ENCODE measurements at places on chromosomes 7 and 10. TPM values are rescaled to one million over a fixed set of nuclear protein-coding genes. Genes with fewer than 3 reads are reported as not detected.

GRCh38 chr10:6657196-6657595 is 77.1 kb upstream of the PRKCQ start:
- DNase-seq: no peak

RGR gene
- not detected for total RNA-seq

DNA sequence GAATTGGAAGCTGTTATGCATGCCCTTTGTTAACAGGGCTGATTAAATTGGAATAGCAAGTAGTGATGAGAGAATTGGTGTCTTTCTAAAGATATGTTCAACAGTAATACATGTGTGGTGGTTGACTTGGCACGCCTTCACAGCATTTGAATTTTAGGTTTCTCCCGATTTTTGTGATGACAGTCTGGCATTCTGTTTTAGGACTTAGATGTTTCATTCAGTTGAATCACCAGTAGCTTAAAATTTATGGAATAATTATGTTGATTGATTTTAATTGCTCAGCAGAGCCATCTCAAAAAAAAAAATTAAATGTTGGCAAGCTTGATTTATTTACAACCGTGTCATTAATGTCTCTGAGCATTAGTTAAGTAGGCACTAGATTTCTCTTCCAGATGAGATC is 219.7 kb downstream of the CSTF2T start:
- DNase-seq: no peak

- peak; percentile 46 for DNase-seq
Observed at GRCh38 chr10:51937308-51938140, 238.1 kb upstream of the CSTF2T start.

GRCh38 chr7:101172854-101173751 is 7.0 kb downstream of the NAT16 start:
- peak; percentile 81 for DNase-seq

GRCh38 chr10:132724446-132724845 is 61.5 kb downstream of the NKX6-2 start:
- peak; percentile 95 for DNase-seq

DNA sequence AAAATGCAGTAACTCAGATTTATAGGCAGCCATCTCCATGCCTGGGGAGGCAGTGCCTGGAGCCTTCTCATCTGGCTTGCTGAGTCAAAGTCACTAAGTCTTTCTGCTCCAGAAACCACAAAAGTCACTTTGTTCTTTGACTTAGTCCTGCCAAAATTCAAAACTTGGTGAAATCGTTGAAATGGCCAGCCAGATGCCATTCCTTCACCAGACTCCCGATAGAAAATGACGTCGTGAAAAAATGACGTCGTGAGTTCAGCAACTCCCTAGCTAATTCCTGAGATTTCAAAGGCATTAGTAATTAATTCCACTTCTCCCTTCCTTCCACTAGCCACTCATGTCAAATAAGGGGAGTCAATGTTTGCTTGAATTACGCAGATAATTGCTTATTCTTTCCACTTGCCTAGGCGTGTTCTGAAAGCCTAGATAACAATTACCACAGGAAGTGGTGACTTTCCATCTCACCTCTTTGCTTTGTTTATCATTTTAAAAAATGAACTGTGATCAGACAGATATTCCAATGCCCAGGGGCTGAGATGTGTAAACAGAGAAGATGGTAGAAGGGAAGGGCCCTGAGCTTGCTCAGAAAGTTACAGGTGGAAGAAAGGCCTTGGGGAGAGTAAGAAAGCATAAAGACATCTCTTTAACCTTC is 48.5 kb upstream of the OSBPL3 start:
- peak; percentile 90 for DNase-seq

GRCh38 chr7:26686448-26686981 is 177.9 kb downstream of the SKAP2 start:
- peak; percentile 61 for DNase-seq

- peak; percentile 49 for DNase-seq
Observed at GRCh38 chr10:98340261-98340939, 72.4 kb upstream of the LOXL4 start.

GRCh38 chr7:18671176-18671575 is 175.6 kb downstream of the HDAC9 start:
- no peak for DNase-seq

ATOH7 gene
- total RNA-seq: 0.11 TPM

- peak; percentile 10 for DNase-seq
Observed at GRCh38 chr7:138603549-138604318, 97.4 kb downstream of the SVOPL start.

- peak; percentile 98 for DNase-seq
Observed at GRCh38 chr7:55546814-55547213, 25.5 kb downstream of the VOPP1 start.

DNA sequence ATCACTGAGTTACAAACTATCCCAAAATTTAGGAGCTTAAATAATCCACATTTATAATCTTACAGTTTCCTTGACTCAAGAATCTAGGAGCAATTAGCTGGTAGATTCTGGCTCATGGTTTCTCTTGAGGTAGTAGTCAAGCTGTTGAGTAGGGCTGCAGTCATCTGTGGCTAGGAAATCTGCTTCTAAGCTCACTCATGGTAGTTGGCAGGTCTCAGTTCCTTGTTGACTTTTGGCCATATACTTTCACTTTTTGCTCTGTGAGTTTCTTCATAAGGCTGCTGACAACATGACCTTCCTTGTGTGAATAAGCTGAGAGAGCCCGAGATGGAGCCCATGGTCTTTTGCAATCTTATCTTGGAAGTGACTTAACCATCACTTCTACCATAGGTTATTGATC is 10.8 kb upstream of the ETV1 start:
- no peak for DNase-seq

- peak; percentile 91 for DNase-seq
Observed at GRCh38 chr7:101717628-101718357, 88.7 kb upstream of the MYL10 start.

GRCh38 chr7:137934941-137935883 is 66.7 kb downstream of the CREB3L2 start:
- DNase-seq: no peak

- DNase-seq: no peak
Observed at GRCh38 chr7:36037121-36037662, 115.9 kb upstream of the EEPD1 start.

- peak; percentile 80 for DNase-seq
Observed at GRCh38 chr7:25835197-25835596, 316.8 kb upstream of the NFE2L3 start.

TMEM176B gene
- total RNA-seq: not detected

DNA sequence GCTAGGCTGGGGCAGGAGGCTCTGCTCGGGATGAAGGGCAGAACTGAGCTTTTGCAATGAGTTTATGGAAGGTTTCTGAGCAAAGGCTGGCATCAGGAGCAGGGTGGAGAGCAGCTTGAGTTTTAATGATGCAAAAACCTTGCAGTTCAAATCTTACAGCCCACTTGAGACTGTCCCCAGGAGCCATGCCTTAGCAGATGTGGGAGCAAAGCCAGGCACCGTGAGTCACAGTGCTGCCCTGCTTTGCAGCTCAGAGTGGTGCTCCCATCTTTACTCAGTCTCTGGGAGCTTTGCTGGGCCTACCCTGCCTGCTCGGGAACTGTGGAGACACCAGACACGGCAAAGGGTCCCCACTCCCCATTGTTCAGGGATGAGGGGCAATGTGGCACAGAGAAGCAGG is 122.4 kb upstream of the NPS start:
- no peak for DNase-seq

SPDYE2 gene
- not detected for total RNA-seq

CRPPA gene
- total RNA-seq: 4.5 TPM

GRCh38 chr7:97020601-97020995 is 4.0 kb downstream of the DLX5 start:
- no peak for DNase-seq

DNA sequence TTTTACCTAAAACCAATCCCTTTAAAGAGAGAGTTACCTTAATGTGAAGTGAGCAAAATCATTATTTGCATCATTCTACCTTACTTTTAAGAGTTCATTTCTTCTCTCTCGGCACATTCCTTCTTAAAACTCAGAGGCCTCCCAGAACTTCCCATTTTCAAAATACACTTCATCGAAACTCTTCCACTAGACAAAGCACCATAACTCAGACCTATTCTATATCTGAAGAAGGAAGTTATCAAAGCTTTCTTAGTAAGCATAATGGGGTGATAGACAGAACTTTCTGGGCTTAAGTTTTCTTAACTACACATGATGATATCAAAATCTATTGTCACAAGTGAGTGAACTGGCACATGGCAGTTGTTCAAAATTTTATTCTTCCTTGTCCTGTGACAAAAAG is 24.6 kb upstream of the GNAT3 start:
- no peak for DNase-seq

GRCh38 chr7:159007996-159008389 is 136.7 kb downstream of the VIPR2 start:
- peak; percentile 82 for DNase-seq

RBP4 gene
- total RNA-seq: 0.17 TPM

DNA sequence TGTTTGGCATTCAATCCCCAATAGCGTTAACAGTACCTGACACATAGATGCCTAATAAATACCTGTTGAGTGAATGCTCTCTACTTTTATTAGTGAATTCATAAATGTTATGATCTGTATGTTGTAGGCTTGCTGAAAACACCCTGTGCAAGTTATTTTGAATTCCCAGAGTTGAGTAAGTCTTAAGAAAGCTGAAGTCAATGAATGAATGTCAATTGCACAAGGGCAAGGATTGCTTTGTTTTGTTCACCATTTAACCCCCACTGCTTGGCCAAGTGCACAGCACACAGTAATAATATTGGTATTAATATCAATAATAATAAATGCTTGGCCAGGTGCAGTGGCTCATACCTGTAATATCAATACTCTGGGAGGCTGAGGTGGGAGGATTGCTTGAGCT is 10.2 kb downstream of the CPA1 start:
- DNase-seq: no peak

- DNase-seq: no peak
Observed at GRCh38 chr7:122413339-122413738, 108.8 kb upstream of the FEZF1 start.

- no peak for DNase-seq
Observed at GRCh38 chr10:51082857-51083256, 8.6 kb downstream of the PRKG1 start.

CYP3A5 gene
- not detected for total RNA-seq

- no peak for DNase-seq
Observed at GRCh38 chr7:64890761-64891362, 12.2 kb upstream of the ZNF273 start.

DNA sequence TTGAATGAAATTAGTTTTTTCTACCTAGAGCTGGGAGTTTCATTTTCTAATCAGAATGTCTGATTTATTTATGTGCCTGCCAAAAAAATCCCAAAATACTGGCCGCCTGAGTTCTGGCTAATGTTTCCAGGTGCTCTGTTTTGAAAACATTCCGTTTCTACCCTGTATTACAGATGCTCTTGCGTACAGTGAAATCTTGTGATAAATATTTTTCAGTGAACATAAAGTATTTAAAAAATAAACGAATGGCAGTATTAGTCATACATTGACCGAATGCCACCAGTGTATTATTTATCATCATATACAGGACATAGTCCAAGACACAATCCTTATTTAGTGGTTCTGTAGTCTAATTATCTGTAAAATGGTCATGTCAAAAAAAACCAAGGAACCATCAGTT is 102.8 kb downstream of the KAT6B start:
- DNase-seq: no peak

GRCh38 chr7:1855725-1856160 is 185.7 kb downstream of the ELFN1 start:
- DNase-seq: no peak

- no peak for DNase-seq
Observed at GRCh38 chr7:150660939-150661613, 24.4 kb upstream of the GIMAP2 start.

- DNase-seq: no peak
Observed at GRCh38 chr10:48523820-48524758, 80.8 kb downstream of the ARHGAP22 start.

DGKI gene
- total RNA-seq: 4.2 TPM

DNA sequence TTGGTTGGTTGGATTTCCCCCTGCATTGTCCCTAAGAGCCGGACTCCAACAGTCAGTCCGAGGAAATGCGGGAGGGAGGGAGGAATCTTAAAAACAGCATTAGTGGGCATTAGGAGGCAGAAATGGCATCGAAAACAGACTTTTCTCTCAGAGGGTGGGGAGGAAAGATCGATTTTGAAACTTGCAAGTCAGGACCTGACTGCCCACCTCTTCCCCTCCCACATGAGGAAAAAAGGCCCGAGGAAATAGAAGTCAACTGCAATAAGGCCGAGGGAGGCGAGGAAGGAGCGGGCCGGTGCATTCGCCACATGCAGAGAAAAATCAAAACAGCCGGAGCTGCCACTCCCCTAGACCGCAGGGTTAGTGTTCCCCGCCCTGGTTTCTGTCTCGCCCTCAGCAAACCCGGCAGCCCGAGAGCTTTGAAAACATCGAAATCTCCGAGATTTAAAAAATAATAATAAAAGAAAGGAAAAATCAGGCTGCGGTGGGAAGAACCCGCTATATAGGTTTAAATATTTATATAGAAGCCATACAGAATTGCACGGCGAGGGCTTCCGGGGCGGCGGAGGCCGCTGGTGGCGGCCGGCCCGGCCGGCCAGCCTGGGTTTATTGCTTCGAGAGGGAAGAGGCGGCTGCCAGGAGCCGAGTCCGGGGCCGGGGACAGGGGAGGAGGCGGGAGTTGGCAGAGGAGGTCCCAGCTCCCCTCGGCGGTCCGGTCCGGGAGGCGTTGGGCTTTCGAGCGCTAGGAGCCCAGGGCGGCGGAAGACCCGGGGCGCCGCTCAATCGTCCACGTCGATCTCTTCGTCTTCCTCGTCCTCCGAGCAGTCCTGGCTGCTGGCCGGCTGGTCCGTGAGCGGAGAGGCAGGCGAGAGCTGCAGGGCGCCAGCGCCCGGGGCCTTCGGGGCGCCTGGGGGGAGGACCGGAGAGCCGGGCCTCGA is 2.5 kb downstream of the LBX1 start:
- no peak for DNase-seq

GRCh38 chr10:33125522-33126517 is 167.8 kb upstream of the ITGB1 start:
- DNase-seq: no peak

DNA sequence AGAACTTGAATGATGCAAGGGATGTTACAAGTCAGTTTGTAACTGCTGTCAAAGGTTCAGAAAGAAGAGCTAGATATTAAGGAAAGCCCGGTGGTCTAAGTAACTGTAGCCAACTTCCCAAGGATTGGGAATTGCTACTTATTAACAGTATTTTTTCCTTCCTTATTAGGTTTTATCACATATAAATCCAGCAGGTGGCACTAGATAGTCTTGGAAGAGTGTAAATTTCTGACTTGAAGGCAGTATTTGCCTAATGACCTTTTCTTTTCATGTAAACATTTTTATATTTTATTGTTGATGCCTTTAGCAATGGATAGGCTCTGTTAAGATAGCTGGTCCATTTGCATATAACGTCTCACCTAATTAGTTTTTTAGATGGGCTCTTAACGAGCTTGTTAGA is 51.2 kb downstream of the ANLN start:
- peak; percentile 43 for DNase-seq

DNA sequence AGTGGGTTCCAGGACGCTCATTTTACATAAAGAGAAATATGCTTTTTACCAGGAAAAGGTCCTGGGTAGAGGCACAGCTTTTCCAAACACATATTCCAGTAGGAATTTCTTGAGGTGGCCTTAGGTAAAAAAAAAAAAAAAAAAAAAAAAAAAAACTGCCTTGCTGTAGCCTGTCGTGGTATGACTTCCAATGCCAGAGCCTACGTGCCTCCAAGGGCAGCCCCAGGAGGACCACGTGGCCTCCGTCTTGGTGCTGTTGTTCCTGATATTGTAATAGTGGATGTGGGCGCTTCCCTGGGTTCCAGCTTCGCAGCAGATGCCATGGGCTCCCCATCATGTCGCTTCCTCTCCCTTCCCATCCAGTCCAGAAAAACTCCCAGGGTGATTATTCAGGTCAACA is 49.3 kb downstream of the PRKAG2 start:
- DNase-seq: no peak

- DNase-seq: no peak
Observed at GRCh38 chr7:132998763-132999162, 83.1 kb downstream of the CHCHD3 start.

GRCh38 chr7:139737221-139738100 is 40.3 kb downstream of the HIPK2 start:
- peak; percentile 84 for DNase-seq
